ENCODE measurements at places on chromosomes 4 and X.
A peak's percentile ranks its signal among the peaks of the same experiment; 100 is the strongest.

- H3K4me1 ChIP-seq, result peaks cover 3% of the 10 kb centered on the region
- H3K27me3 ChIP-seq, result no peaks in the 10 kb centered on the region
- no peak overlapping the region for H3K27ac ChIP-seq
- peak; percentile 42 for DNase-seq
- no peak overlapping the region for H3K4me3 ChIP-seq
Measured at GRCh38 chrX:153554519-153555167, 37.2 kb downstream of the ATP2B3 start.

- no peak for DNase-seq
- no peak overlapping the region for H3K4me3 ChIP-seq
- H3K27ac ChIP-seq, result no peak overlapping the region
- no peaks in the 10 kb centered on the region for H3K4me1 ChIP-seq
Measured at GRCh38 chr4:176680668-176681180, 112.0 kb downstream of the VEGFC start.

DNA sequence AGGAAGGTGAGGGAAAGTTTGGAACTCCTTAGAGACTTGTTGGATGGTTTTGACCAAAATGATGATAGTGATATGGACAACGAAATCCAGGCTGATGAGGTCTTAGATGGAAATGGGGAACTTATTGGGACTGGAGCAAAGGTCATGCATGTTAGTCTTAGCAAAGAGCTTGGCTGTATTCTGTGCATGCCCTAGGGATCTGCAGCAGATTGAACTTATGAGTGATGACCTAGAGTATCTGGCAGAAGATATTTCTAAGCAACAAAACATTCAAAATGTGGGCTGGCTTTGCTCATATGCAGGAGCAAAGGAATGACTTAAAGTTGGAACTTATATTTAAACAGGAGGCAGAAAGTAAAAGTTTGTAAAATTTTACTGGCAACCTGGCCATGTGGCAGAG lies 489.3 kb upstream of the DIPK2B start:
- DNase-seq, result no peak
- no peaks in the 10 kb centered on the region for H3K4me1 ChIP-seq
- peaks cover 6% of the 10 kb centered on the region for H3K27me3 ChIP-seq
- no peaks in the 10 kb centered on the region for H3K36me3 ChIP-seq
- H3K27ac ChIP-seq, result no peak overlapping the region

DNA sequence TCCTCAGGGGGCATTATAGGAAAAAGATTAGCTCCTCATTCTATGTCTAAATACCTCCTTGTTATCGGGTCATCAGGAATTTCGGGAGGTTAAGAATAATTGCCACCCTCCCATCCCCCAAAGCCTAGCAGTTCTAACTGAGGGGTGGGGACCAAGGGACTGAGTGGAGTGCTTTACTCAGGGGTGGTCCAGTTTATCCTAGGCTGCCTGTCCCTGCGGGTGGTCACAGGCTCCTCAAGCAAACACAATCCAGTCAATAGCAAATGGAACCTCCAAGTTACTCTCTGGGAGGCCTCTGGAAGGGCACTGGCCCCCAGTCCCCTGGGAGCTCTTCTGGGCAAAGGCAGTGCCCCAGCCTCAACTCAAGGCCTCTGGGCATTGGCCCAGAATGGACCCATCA lies 6.7 kb downstream of the ELF4 start:
- H3K4me1 ChIP-seq, result peaks cover 45% of the 10 kb centered on the region
- H3K27me3 ChIP-seq, result no peaks in the 10 kb centered on the region

Data from activated naive CD8-positive, alpha-beta T cell treated with anti-CD3 and anti-CD28 coated beads for 36 hours (primary cell).